ENCODE measurements at places on chromosomes 6 and 20.

DNA sequence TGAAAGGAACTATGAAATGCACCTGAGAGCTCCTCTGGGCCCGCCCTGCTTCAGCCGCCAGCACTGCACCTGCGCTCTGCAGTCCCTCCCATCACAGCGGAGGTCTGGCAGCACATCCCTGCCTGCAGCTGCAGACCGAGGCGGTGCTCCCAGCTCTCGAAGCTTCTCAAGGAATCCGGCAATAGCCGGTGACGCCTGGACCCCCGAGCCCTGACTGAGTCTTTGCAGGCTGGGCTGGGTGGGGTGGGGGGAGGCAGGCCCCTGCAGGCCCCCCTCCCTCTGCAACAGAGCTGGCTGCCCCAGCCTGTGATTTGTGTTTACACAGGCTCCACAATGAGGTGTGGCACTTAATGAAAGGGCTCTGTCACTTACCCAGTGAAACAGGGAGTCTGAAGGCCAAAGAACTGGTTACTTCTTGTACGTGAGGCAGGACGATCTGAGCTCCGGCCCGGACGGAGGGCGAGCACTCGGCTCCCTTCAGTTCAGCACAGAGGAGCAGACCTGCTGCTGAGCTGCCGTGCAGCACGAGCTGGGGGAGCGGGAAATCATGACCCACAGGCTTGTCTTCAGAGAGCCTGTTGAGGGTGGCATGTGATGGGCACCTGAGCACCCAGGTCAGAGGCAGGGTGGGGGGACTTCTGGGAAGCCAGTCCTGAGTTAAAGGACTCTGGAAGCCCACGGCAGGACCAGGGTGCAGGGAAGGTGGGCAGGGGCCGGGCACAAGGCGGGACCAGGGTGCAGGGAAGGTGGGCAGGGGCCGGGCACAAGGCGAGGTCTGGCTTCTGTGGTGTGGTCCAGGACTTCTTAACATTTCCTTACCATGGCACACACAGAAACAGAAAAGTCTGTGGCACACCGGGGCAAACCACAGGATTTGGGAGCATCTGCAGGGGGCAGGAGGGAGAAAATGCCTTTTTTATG, 192.3 kb upstream of the THBS2 start:
- no peak for DNase-seq

- no peak for DNase-seq
Measured at GRCh38 chr20:3405696-3406358, 1.6 kb downstream of the DNAAF9 start.

GRCh38 chr20:48287552-48288170, 502.4 kb upstream of the SULF2 start:
- DNase-seq: no peak

GRCh38 chr6:125058546-125058945, 95.0 kb upstream of the TPD52L1 start:
- no peak for DNase-seq

GRCh38 chr20:53829255-53829723, 235.7 kb upstream of the ZNF217 start:
- DNase-seq: no peak

DNA sequence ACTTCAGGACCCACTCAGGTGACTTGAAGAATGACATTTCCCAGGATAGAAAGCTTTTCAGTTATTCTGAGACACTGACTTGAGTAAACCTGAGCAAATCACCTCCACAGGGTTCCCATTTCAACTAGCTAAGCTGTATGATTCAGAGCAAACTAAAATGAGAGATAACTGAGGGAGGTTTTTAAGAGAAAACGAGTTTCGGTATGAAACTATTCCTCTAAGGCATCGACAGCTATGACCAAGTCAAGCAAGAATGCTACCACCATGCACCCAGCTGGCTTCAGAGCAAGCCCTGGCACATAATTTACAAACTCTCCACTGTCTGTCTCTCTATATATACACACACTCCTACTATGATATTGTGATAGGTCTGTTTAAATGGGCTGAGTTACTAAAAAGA, 75.4 kb downstream of the PERP start:
- DNase-seq: no peak

- no peak for DNase-seq
Measured at GRCh38 chr6:106102967-106103727, 17.0 kb downstream of the PRDM1 start.

GRCh38 chr6:4638641-4639040, 137.6 kb upstream of the CDYL start:
- no peak for DNase-seq

DNA sequence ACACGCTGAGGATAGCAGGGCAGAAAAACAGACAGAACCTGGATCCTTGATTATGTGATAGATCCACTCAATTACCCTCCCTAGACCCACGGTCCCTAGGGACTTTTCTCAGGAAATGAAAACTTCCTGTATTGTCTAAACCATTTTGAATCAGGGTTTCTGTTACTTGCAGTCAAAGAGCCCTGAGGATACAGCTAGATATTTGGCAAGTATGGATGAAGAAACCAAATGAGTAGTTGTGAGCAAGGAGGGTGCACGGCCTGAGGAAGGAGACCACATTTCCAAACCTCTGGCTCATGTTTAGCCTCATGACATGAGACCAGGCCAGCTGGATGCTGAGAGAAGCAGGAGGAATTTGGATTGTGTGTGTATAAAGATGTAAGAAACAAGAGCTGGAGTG, 91.6 kb downstream of the MRPL14 start:
- no peak for DNase-seq

DNA sequence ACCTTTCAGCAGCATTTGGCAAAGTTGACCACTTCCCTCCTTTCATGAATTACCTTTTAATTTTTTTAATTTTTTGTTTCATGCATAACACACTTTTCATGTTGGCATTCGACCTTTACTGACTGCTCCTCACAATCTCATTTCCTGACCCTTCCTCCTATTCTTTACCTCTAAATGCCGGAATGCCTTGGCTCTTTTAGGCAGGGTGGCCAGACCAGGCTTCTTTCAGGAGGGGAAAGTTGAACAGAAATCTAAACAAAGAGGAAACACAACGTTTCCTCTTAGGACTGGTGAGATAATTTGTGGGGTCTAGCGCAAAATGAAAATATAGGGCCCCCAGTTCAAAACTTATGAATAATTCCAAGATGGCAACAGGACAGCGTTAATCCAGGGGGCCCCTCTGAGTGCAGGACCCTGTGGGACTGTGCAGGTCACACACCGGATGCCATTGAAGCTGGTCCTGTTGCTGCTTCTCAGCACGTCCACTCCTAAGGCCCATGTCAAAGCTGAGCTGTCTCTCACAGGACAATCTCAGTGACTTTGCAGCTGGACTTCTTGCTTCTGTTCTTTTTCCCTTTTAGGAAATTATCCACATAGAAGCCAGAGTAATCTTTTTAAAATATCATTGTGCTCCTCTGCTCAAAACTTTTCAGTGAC, 313.8 kb downstream of the HDGFL1 start:
- no peak for DNase-seq

DNA sequence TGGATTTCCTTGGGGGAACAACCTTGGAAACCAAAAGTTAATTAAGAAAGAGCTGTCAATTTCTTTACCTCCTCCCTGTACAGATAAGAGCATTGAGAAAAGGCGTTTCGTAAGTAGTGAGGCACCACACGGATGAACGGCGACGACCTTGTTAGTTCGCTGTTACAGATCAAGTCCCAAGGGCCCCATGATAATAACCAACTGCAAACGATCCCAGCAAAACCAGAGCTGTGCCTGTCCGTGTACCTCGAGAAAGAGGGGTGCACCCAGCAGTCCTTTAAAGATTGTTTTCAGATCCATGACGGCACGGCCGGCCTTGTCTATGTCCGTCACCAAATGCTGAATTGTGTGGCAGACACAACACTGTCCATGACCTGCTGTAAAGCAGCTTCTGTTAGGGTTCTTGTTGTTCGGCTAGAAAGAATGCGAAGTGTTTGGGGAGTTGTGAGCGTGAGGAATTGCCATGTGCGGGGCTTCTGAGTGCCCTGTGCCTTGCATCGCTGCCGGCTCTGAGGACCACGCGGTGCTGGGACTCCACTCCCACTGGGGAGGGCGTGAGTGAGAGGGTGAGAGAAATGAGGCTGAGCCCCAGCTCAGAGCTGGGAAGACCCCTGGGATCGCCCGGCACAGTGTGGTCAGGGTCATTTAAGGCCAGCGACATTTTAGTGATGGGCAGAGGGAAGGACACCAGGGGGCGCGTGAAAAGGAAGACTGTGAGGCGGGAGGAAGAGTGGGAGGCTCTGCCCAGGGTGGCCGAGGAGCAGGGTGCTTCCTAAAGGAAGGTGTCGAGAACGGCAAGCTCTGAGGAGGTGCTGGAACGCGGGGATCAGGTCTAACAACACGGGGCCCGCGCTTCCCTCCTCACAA, 136.8 kb upstream of the RPS6KA2 start:
- no peak for DNase-seq

DNA sequence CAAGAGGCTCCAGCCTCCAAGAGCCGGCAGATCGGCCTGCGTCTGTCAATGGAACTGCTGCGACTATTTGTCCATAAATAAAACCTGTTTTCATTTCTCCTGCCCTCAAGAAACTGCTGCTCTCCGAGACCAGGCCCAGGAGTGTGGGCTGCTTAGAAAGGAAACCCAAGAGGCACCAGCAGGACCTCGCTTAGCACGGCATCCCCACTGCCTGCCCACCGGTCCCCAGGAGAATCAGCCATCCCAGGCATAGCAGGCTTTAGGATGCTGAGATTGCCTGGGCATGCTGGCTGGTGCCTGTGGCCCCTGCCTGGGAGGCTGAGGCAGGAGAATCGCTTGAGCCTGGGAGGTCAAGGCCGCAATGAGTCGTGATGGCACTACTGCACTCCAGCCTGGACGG, 17.6 kb downstream of the NTSR1 start:
- no peak for DNase-seq

- DNase-seq: no peak
Measured at GRCh38 chr6:41199552-41200246, 1.2 kb downstream of the TREML2 start.
